ENCODE measurements at places on chromosomes 12 and 14.

GRCh38 chr12:7264538-7264937 lies 39.3 kb upstream of the ACSM4 start:
- no peak for DNase-seq

- DNase-seq = no peak
Observed at GRCh38 chr14:98692832-98693231, 579.2 kb downstream of the BCL11B start.

GRCh38 chr12:11717519-11717961 lies 68.1 kb downstream of the ETV6 start:
- DNase-seq = no peak

DNA sequence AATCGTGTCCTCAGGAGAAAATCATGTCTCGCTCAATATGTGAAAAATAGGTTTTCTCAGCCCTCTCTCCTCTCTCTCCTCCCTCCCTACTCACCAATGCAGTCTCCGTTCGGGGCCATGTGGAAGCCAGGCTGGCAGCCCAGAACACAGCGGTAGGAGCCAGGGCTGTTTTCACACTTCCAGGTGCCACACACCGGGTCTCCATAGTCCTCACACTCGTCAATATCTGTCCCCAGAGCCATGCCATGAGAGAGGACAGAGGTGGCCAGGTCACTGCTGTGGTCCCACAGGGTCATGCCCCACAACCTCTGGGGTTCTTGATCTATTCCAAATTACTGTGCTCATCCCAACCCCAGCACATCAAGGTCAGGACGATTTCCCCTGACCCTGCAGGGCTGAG lies 13.5 kb downstream of the ISCA2 start:
- DNase-seq = no peak

GRCh38 chr12:48687592-48687991 lies 5.6 kb upstream of the KANSL2 start:
- no peak for DNase-seq

DNA sequence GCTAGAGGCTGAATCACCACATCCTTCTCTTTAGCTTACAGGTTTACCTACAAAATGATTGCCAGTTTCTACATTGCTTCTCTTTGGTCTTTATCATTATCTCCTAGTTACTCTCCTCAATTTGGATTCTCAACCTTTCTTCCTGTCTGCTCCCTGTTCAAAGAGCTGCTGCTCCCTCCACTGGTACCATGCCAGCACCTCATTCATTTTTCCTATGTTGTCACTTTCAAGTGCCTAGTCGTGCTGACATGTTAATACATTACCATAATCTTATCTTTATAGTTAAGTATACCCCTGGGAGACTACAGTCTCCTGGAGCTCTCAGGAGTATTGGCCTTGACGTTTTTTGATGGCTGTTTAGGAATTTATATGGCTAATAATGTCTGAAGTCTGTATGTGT lies 14.2 kb downstream of the FRS2 start:
- DNase-seq = no peak

- DNase-seq = no peak
Observed at GRCh38 chr12:69546693-69547438, 38.4 kb upstream of the CCT2 start.

GRCh38 chr12:77767756-77768343 lies 62.8 kb upstream of the NAV3 start:
- DNase-seq = no peak

- DNase-seq = no peak
Observed at GRCh38 chr14:76236172-76237130, 84.7 kb downstream of the GPATCH2L start.

DNA sequence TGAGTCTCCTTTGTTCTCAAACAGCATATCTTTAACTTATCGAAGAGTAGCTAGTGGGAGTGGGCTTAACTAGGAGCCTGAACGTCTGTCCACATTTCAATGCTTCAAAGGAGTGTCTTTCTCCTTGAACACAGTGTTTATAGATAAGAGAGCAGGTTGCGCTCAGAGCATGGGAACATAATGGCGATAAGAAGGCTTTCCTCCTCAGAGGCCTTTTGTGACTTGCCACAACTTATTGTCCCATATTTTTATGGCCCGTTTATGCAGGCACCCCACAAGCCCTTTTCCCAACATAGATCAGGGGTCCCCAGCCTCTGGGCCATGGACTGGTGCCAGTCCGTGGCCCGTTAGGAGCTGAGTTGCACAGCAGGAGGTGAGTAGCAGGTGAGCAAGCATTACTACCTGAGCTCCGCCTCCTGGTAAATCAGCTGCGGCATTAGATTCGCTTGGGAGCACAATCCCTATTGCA lies 2.6 kb upstream of the DDX47 start:
- DNase-seq = no peak

- no peak for DNase-seq
Observed at GRCh38 chr14:80679273-80679672, 262.3 kb downstream of the CEP128 start.

DNA sequence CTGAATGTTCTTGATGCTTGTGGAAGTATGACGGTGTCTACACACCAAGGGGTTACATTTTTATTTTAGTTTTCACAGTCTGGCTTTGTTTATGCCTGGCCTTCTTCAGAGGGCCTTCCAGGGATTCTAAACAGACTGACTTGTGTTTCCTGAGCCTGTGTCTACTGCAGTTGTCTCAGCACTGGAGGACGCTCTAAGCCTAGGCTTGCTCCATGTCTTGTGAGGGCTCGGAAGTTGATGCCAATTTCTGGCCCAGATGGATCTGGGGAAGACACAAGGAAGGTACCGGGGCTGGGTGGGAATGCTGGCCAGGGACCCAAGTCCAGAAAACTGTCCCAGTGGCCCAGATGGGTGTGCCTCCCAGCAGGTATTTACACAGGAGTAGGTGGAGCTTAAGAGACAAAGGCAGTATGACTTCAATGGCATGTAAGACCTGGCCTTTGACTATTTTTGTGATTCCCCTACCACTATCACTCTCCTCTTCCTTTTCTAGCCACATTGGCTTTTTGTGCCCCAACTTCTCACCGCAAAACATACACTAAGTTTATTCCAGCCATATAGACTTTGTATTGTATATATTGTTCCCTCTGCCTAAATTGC lies 56.9 kb downstream of the GPR137C start:
- DNase-seq = no peak

GRCh38 chr14:96568621-96569020 lies 66.4 kb downstream of the PAPOLA start:
- no peak for DNase-seq

DNA sequence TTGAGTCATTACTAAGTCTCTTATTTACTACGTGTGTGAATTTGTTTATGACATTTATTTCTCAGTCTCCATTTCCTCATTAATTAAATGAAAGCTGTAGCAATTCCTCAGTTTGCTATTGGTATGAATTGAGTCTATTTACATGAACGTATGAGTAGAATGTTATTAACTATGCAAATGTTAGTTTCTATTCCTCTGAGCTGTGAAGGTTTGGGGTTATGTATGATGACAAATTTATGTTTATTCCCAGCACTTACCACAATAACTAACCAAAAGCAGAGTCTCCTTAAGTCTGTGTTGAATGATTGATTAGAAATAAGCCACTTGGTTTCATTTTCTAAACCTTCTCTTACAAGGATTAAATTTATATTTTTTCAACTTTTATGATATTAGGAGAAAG lies 1340.9 kb downstream of the FSCB start:
- no peak for DNase-seq

GRCh38 chr12:12897302-12897701 lies 5.9 kb downstream of the GPRC5A start:
- no peak for DNase-seq

DNA sequence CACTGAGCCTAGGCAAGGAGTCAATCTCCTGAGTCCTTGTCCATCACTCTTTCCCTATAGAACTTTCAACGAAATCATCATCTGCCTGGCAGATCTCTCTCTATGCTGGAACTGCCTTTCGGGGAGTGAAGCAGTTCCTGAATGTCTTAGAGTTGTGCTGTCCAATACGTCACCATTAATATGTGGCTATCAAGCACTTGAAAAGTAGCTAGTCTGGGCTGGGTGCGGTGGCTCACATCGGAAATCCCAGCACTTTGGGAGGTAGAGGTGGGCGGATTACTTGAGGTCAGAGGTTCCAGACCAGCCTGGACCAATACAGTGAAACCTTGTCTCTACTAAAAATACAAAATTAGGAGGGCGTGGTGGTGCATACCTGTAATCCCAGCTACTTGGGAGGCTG lies 35.1 kb downstream of the NRDE2 start:
- no peak for DNase-seq

- no peak for DNase-seq
Observed at GRCh38 chr12:20472102-20472782, 103.9 kb downstream of the PDE3A start.

GRCh38 chr14:100838493-100839314 lies 12.8 kb downstream of the MEG3 start:
- no peak for DNase-seq

- DNase-seq = no peak
Observed at GRCh38 chr14:54803926-54804537, 98.6 kb downstream of the GCH1 start.

DNA sequence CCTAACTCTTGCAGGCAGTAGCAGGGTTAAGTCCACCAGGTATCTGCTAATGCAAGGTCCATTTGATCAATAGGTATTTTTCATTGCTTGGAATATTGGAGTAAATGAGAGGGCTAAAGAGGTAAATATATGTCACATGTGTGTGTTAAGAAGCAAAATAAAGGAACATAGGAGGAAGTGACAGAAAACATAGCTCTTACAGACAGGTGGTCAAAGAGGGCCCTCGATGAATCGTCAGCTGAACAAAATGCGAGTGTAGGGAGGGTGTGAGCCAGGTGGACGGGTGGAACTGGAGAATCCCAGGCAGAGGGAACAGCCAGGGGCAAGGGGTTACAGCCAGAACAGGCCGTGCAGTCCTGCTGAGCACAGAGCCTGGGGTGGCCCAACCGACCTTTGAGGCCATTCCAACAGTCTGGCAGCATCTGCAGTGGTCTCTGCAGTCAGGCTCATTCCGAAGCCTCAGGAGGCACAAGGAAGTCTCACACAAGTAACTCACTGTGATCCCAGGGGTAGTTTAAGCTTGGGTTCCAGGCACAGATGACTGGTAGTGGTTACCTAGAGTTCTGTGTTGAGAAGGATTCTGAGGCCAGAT lies 43.2 kb downstream of the CCDC88C start:
- no peak for DNase-seq

DNA sequence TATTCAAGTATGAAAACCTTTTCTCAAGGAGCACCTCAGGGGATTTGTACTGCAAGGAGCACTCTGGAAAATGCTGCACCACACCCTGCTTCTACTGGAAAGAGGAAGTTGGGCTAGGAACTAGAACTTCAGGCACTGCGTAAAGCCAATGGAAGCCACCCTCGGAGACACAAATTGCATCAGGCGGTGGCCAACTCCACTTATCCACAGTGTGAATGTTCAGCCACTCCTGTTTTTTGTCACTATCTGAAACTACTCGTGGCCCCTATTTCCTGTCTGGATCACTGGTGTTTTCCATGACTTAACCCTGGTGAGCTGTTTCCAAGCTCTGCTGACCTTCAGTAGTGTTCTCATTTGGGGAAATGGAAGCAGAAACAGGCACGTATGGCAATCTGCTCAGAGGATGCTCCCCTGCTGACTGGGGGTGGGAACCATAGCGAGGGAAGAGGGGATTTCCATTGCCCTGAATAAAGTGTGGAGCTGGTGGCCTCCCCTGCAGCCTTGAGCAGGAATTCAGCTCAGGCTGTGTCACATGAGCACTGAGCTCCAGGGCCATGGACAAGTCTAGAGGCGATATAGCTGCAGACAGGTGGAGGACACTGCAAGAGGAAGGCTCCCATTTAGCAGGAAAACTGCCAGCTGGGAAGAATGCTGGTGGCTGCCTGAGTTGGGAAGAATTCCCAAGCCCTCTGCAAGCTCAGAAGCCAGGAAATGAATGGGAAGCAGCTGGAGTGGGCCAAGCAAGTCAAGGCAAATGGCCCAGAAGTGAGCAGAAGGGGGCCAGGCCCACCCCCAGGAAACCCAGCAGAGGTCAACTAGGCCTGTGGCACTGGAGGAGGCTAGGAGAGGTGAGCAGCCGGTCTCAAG lies 50.5 kb upstream of the RAP1B start:
- no peak for DNase-seq

GRCh38 chr14:70188659-70189455 lies at the start of gene SLC8A3:
TSS of gene SLC8A3 (minus strand) at chr14:70188951. CDS start at chr14:70168422, 20,529 bp downstream.
- DNase-seq = no peak

DNA sequence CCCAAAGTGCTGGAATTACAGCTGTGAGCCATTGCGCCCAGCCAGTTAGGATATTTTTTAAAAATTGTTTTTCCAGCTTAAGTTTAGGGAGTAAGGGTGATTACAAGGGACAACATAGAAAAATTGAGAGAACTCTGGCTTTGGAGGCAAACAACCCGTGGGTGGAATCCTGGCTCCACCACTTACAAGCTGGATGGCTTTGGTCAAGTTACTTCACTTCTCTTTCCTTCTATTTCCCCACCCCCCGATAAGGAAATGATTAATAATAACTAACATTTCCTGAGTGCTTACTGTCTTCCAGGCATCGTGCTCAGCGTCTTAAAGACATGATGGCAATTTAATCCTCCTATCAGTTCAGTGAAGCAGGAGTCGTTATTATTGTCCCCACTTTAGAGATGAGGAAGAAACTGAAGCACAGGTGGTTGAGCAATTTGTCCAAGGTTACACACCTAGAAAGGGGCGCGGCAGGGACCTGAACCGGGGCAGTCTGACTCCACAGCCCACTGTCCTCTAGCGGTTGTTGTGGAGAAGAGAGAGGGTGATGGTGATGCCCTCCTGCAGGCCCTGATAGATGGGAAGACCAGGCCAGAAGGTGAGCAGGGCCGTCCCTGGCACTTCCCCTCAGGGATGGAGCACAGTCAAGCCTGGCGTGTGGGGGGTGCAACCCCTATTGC lies 16.7 kb upstream of the FAIM2 start:
- DNase-seq = no peak
